ENCODE measurements at places on chromosomes 7 and 10.

DNA sequence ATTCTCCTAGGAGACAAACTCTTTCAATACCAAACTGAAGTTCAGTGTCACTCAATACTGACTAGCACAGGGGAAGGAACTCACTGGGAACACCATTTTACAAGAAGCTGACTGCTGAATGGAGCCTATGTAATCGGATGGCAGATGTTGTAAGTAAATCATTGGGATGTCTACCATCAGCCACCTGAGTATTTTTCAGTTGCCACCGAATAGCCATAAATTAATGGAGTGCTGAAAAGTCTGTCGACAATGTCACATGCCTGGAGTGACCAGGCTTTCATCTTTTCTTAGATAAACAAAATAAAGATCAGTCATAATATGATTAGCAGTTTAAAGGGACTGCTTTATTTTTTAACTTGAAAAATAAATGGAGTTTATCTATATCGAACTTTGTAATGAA is 145.9 kb upstream of the SEMA3E start:
- no peaks in the 10 kb centered on the region for H3K4me1 ChIP-seq
- H3K27ac ChIP-seq: no peak overlapping the region
- no peaks in the 10 kb centered on the region for H3K27me3 ChIP-seq
- no peaks in the 10 kb centered on the region for H3K36me3 ChIP-seq

- DNase-seq: no peak
- peak overlapping the region; percentile 29 for H3K27ac ChIP-seq
- peaks cover 49% of the 10 kb centered on the region for H3K4me1 ChIP-seq
- no peak overlapping the region for H3K4me3 ChIP-seq
- no peaks in the 10 kb centered on the region for H3K36me3 ChIP-seq
- no peaks in the 10 kb centered on the region for H3K27me3 ChIP-seq
Measured at GRCh38 chr10:74921744-74922143, 95.3 kb downstream of the KAT6B start.

- DNase-seq: no peak
- H3K4me3 ChIP-seq: no peak overlapping the region
- no peaks in the 10 kb centered on the region for H3K36me3 ChIP-seq
- peaks cover 4% of the 10 kb centered on the region for H3K4me1 ChIP-seq
- no peaks in the 10 kb centered on the region for H3K27me3 ChIP-seq
- peak overlapping the region; percentile 32 for H3K27ac ChIP-seq
Measured at GRCh38 chr10:59037018-59037389, 139.4 kb upstream of the PHYHIPL start.

DNA sequence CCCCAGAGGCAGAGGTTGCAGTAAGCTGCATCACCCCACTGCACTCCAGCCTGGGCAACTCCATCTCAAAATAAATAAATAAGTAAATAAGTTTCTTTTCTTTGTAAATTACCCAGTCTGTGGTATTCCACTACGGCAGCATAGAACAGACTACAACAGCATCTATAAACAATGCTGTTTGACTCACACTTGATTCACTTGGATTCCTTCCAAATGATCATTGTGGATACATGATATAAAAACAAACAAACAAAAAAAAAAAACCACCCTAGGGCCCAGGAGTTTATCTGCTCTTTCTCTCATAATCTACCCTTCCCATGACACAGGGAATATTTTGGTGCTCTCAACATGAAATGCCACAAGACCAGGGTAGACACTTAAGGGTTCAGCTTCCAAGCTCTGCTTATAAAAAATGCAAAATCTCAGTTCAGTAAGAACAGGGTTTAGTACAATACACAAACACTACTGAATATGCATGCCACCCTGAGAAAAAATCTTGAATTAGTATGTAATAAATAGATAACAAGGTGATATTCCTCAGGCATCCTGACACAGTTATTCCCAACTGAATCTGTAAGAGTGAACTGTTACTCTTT is 200.9 kb downstream of the FAM107B start:
- DNase-seq: no peak
- H3K36me3 ChIP-seq: no peaks in the 10 kb centered on the region
- H3K27me3 ChIP-seq: no peaks in the 10 kb centered on the region
- H3K4me1 ChIP-seq: peaks cover 33% of the 10 kb centered on the region
- no peak overlapping the region for H3K27ac ChIP-seq

DNA sequence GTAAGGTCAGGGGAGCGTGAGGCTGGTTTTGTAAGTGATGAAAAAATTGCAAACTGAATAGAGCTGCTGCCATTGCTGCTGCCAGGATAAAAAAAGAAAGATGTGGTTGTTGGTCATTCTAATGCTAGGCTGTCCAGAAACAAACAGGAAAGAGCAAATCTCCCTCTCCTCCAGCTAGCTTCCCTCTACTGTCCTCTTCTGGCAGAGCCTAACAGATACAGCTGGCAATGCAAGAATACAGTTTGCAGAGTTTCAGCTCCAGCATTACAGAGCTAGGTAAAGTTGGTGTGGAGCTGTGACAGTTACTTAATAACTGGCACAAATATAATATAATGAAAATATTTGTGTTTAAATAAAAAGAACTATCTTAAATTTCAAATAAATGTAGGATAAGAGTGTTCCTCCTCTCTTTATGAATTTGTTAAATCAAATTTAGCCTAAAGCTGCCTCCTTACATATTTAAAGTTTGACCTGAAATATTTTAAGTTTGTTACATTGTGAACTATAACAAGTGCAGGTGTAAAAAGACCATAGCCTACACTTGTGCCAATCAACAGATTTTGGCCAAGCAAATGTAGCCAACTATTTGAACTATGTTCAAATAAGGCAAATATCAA is 407.7 kb downstream of the SH2D4B start:
- H3K27me3 ChIP-seq: no peaks in the 10 kb centered on the region
- H3K27ac ChIP-seq: no peak overlapping the region
- H3K4me3 ChIP-seq: no peak overlapping the region
- DNase-seq: no peak
- H3K36me3 ChIP-seq: no peaks in the 10 kb centered on the region
